Germinal center (tissue), 1 donor: ENCODE measurements at places on chromosomes 7 and 10.

DNA sequence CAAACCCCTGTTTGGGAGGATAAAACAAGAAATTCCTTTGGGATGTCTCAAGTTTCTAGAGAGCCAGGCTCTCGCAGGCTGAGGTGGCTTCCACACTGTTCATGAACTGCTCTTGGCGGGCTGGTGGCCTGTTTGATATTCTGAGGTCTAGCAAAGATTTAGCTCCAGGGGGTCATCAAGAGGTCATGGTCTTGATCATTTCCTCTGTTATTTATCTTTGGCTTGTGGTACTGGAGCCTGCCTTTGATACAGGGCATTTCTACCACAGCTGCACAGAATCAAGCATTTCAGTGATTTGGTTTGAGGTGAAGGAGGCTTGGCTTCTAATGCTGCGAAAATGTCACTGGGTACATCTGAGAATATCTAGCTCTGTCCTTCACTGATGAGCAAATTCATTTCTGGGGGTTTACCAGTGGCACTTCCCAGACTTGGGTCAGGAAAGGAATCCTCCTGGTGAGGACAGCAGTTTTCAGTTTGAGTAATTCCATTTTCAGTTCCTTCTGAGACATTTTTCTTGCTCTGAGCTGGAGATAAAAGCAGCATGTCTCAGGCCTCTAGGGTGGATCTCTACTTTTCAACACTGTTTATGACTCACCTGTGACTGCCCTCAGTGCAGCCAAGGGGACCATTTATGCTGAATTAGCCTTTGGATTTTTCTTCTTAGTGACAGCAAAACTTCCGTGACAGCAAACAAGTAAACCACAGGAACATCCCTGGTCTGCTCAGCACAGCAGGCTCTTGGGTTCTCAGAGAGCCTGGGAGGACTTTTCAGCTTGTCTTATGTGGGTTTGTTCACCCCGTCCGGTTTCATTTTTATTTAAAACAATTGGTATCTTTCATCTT lies 312.0 kb downstream of the RNLS start:
- DNase-seq: no peak

- no peak for DNase-seq
Measured at GRCh38 chr7:8249121-8249520, 12.8 kb downstream of the ICA1 start.

GRCh38 chr10:3527869-3528268 lies 257.1 kb downstream of the KLF6 start:
- no peak for DNase-seq

GRCh38 chr7:106824458-106824857 lies 40.6 kb upstream of the PIK3CG start:
- no peak for DNase-seq

DNA sequence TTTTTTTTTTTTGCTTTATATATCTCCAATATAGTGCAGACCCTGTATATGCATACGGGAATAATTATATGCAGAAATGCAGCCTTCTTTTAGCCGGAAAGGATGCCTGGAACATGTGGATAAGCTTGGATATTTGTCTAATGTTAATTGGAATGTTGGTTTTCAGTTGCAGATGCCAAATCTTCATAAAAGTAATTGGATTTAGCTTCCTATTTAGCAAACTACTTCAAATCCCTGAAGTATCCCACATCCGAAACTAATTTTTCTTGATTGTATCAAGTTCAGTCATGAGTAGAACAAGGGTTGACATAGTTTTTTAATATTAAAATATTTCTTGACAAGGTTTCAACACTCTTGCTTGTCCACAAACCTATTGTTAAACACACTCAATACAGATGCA lies 281.7 kb downstream of the BBS9 start:
- no peak for DNase-seq

DNA sequence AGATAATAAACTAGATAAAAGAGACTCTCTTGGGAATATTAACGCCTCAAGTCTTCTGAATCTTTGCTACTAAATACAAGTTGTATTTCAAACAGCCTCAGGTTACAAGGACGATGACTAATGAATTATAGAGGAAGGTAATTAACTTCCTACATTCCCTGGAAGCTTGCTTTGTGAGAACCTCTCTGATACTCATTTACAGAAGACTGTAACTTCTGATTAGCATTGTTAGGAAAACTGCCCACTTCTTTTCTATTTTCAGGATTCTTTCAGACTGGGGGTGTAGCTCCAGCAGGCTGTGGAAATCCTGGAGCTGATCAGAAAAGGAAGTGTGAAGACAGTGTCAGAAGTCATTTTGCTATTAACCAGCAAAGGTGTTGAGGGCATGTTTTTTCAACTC lies 316.7 kb upstream of the NPSR1 start:
- no peak for DNase-seq

- DNase-seq: no peak
Measured at GRCh38 chr10:73817826-73818225, 6.4 kb upstream of the NDST2 start.

- no peak for DNase-seq
Measured at GRCh38 chr10:79319115-79319771, 28.0 kb upstream of the PPIF start.

DNA sequence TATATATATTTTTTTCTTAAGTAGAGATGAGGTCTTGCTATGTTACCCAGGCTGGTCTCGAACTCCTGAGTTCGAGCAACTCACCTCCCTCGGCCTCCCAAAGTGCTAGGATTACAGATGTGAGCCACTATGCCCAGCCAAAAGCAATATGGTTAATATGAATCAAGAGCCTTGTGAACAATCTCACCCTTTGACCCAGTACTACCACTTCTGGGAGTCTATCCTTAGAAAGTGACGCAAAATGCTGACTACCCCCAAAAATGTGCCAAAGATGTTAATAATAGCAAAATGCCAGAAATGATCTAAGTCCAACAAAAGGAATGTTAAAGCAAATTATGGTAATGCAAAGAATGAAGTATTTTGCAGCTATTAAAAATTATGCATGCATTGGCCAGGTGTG lies 44.3 kb downstream of the HOXA1 start:
- no peak for DNase-seq

DNA sequence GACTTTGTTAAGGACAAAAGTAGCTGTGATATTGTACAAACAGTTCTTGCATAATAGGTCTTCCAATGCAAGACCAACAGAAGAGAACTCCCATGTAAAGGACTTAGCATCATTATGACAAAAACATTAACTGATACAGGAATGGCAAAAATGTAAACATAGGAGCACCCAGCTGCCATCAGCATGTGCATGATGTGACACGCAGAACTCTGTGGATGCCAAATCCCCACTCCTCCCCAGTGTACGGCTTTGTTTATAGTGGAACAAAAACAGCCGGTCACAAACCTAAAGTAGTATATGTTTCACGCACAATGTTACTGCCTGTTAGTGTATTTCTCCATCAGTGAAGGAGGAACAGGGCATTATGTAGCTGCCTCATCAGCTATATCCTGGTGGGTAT lies 316.0 kb upstream of the AOAH start:
- DNase-seq: no peak

DNA sequence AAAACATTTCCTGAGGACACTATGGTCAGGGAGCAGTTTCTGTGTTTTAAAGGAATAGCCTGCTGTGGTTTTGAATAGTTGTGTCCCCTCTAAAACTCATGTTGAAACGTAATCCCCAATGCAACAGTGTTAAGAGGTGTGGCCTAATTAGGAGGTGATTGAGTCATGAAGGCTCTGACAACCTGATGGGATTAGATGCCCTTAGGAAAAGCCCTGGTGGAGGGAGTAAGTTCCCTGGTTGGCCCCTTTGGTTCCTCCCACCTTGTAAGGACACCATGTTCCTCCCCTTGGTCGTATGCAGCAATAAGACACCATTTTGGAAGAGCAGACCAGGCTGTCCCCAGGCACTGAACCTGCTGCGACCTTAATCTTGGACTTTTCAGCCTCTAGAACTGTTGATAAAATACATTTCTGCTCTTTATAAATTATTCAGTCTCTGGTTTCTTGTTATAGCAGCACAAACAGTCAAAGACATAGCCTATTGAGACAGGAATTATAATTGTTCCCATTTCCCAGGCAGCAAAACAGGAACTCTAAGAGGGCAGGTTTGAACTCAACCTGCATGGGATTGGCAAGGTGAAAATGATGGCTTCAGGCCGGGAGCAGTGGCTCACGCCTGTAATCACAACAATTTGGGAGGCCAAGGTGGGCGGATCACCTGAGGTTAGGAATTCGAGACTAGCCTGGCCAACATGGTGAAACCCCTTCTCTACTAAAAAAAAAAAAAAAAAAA lies 20.5 kb upstream of the TNS3 start:
- no peak for DNase-seq

- DNase-seq: no peak
Measured at GRCh38 chr7:2922866-2923265, 78.8 kb upstream of the GNA12 start.

GRCh38 chr10:123682477-123682876 lies 16.3 kb downstream of the GPR26 start:
- no peak for DNase-seq

- DNase-seq: no peak
Measured at GRCh38 chr10:64039198-64039597, 518.0 kb downstream of the REEP3 start.

- DNase-seq: peak; percentile 70
Measured at GRCh38 chr7:128425850-128426249, 16.1 kb upstream of the IMPDH1 start.
